ENCODE measurements at places on chromosomes 1 and 21.

- DNase-seq, result no peak
Observed at GRCh38 chr1:25807480-25808390, 7.7 kb downstream of the SELENON start.

- peak; percentile 42 for DNase-seq
Observed at GRCh38 chr1:91583326-91583755, 82.7 kb downstream of the CDC7 start.

DNA sequence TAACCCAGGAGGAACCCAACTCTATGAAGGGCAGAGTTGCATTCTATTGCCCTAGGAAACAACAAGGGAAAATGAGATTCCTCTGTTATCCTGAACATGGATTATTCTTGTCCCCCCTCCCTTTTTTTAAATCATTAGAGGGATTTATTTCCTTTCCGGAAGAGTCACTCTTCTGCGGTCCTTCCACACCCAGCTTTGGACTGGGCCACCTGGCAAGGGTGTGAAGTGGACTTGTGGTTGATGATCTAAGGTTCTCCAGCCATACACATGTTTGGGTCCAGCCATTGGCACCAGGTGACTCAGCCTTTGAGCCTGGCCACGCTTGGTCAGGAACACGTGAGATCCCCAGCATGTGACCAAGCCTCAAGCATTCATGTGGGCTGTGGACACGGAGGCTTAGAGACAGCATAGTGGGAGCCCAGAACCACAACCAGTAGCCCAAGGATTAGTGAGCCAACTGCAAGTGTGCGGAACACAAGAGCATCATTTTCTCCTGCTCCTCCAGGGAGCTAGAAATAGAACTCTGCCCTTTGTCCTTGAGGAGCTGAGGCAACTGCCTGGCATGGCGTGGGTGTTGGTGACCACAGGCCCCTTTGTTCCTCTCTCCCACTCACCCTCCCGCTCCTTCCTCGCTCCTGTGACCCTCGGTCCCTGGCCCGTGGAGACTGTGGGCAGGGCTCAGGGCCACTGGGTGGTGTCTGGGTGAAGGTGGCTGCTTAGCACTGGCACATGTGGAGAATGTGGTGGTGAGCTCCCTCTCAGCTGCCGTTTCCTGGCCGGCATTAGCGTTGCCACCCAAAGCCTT, 50.1 kb downstream of the NENF start:
- no peak for DNase-seq

DNA sequence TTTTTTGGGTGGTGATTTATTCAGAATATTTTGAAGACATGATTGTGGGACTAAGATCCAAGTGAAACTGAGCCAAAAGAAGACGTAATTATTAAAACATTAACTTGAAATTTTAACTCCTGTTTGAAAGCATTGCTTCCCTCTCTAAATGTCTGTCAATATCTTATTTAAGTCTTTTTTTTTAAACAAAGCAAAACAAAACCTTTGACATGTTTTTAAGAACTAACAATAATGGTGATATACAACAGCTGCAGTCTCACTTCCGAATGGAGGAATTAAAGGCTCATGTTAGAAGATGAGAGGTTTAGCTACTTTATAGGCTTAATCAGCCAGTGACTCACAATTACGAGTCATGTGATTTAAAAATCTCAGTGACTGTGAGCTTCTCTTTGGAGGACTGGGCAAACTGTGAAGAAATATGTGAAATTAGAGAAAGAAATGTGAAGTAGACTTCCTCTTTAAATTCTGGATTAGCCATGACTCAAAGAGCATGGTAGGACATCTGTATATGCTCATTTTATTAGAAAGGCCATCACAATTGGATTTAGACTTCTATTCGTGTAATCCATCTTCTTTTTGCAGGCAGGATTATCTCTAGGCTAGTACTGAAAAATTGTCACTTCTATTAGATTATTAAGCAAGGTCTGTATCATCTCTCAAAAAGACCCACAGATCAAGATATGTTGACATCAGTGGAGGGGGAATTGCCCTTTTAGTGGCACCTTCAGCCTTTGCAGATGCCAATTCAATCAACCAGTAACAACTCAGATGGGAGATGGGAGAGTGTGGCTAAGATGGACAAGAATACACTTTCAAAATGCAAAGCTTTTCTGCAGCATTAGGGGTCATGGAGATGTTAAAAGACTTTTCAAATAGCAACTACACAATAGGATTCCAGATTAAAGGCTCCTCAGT, 28.7 kb downstream of the KCNA3 start:
- no peak for DNase-seq

GRCh38 chr1:34908369-34908768, 21.1 kb downstream of the DLGAP3 start:
- DNase-seq, result no peak

- no peak for DNase-seq
Observed at GRCh38 chr1:60762911-60763310, 319.4 kb upstream of the NFIA start.

DNA sequence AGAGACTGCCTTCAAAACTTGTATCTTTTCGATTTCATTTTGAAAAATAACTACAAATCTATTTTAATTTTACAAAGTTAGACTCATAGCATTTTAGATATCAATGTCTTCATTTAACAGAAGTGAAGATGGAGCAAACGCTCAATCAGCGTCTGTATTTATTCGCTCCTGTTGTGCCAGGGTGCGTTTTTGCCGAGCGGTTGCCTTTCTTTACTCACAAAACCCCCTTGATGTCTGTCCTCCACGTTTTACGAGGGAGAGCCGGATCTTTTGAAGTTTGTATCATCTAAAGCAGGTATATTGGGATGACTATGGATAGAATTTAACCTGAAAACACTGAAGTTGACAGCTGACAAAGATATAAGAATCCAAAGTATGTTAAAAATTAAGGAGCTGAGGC, 44.6 kb downstream of the MRPL39 start:
- DNase-seq, result no peak

DNA sequence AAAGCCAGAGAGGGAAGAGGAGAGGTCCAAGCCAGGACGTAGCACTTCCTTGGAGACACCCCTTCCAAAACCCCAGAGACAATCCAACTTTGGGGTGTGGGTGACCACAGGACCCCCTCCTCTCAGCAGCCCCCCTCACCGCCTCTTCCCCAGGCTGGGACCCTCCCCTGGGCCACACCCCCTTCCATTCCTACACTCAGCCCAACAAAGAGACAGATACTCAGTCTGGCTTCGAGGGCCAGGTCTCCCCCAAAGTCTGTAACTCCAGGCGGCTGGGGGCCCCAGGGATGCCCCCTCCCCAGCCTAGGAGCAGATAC, 1.4 kb downstream of the MEX3A start:
- no peak for DNase-seq

DNA sequence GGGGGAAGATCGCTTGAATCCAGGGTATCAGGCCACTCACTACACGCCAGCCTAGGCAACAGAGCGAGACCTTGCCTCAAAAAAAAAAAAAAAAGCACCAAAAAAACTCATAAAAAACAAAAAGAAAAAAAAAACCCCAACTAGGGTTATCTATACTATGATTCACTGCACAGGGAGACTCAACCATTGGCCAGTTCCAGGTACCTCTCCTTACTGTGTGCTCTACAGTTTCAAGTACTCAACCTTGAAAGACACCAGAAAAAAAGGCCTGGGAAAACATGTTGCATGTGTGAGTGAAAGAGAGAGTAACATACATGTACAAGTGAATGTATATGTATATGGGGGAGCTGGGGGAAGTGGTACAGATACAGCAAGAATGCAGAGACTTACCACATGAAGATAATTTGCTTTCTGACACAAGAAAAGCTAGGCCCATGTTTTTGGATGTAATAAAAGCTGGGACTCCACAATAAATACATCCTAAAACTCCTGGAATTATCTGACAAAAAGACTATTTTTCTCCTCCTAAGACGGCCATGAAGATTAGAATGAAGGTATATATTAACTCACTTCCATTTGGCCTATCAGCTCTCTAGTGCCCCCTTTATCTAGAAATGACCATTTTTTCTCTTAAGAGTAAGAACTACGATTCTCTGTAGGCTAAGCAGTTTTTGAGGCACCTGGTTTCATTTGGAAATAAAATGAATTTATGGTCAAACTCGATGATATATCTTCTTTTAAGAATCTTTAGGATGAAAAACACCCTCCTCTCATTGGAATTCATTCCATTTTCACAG, 52.2 kb downstream of the SLC27A3 start:
- no peak for DNase-seq

DNA sequence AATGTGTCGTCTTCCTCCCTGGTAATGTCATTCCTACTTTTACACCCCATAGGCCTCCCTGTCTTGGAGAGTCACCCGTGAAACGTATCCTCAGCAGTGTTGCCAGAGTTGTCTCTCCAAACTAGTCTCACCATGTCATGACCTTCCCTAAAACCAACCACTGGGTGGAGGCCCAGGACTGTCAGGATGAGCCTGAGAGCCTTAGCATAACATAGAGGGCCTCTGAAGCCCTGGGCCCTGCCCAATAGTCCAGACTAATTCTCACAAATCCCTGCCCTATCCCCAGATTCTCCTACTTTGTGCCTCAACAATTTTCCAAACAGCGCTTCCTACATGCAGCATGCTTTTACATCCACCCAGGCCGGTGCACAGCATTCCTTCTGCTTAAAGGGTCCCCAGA, 29.3 kb upstream of the HSD3B1 start:
- no peak for DNase-seq

GRCh38 chr1:172900376-172900997, 150.3 kb downstream of the TNFSF18 start:
- DNase-seq, result no peak

- DNase-seq, result no peak
Observed at GRCh38 chr1:109091839-109092193, 1.3 kb downstream of the TMEM167B start.

DNA sequence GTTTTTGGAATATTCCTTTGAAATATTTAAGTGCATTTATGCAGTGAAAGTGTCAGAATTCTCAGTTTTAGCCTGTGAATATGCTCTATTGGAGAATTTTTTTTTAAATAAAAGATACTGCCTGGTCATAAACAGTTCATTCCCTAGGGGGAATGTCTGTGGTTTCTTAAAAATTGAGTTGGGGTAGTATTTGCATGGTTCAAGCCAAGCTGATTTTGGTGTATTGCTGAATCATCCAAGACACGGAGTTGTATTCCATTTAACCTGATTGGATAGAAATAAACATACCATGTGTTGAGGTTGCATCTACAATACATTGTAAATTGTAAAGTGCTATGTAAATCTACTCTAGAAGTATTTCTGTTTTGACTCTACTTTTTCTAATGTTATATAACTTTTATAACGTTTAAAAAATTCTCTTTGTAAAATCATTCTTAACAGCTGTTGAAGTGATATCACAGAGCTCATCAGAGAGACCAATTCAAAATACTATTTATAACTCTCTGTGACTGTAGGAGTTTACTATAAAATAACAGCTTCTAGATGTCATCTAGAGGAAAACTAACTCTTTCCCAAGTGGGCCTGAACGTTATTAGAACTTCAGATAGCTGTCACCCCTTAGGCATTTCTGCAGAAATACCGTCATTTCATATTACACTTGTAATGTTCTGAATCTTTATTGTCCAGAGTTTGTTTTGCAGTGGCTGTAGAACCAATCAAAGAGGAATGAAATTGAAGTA, 199.1 kb downstream of the USP25 start:
- DNase-seq, result no peak

DNA sequence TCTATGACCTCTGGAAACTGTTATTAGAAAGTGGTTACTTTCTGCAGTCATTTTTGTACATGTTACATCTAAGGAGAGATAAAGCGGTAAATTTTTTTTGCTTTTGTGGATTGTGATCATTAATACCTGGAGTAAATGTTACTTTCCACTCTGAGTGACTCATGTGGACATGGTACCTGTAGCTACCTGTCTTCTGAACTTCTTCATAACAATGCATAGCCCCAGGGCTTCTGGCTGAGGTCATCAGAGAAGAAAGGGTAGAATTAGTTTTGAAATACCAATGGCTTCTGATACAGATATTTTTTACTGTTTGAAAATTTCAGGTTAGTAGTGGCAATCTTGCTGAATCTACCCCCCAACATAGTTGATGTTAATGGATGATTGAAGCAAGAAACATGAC, 489.3 kb downstream of the RWDD3 start:
- DNase-seq, result no peak

DNA sequence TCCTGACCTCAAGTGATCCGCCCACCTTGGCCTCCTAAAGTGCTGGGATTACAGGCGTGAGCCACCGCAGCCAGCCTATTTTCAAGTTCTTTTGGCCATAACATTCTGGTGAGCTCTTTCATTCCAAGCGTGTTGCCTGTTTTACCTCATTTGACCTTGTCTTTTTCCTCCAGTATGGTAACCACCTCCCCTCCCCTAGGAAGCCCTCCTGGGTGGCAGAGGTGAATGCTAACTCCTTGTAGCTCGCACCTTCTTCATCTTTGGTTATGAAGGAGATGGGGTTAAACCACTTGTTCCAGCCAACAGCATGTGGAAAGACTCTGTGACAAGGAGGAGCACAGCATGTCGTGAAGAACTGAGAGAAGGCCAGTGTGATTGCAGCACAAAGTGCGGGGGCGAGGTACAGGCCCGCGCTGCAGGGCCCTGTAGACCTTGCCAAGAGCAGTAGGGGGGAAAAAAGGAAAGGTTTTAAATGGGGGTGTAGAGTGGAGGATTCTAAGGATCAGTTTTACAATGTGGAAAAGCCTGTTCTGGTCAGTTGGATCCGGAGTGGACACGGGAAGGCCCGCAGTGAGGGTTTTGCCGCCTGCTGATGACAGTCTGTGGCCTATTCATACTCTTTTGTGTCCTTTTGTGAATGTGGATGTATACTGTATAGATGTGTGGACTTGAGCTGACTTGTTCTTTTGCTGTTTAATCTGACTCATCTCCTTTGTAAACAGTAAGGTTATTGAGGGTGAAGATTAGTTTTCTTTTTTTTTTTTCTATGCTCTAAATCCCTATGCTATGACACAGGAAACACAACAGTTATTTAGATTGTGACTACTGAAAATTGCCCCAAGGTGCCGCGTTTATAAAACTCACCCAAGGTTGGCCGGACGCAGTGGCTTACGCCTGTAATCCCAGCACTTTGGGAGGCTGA, 7.5 kb upstream of the ZNF436 start:
- no peak for DNase-seq

GRCh38 chr1:22680726-22681125, 27.7 kb downstream of the C1QB start:
- DNase-seq, result no peak

GRCh38 chr21:44506279-44507255, 33.4 kb downstream of the KRTAP10-1 start:
- no peak for DNase-seq

GRCh38 chr1:189150624-189151023, 1327.0 kb downstream of the BRINP3 start:
- DNase-seq, result no peak

GRCh38 chr1:201760516-201760915, 68.4 kb upstream of the IPO9 start:
- no peak for DNase-seq

- no peak for DNase-seq
Observed at GRCh38 chr21:46157396-46157986, 2.1 kb upstream of the FTCD start.

- DNase-seq, result no peak
Observed at GRCh38 chr1:212141404-212141803, 105.9 kb downstream of the DTL start.

GRCh38 chr21:45386728-45387371, 18.1 kb upstream of the COL18A1 start:
- no peak for DNase-seq

Measured in NCI-H1417 (cell line).